Lower lobe of right lung (tissue), 2 donors: ENCODE measurements at places on chromosomes 11 and 22. TPM values are rescaled to one million over a fixed set of nuclear protein-coding genes. Genes with fewer than 3 reads are reported as not detected.

ALDH3B1 gene
- 104 TPM for total RNA-seq

TMEM86A gene
- total RNA-seq: 11.7 TPM

CABP7 gene
- not detected for total RNA-seq

RPUSD4 gene
- total RNA-seq: 25.8 TPM

MS4A4E gene
- 2.7 TPM for total RNA-seq

TMEM45B gene
- 13.8 TPM for total RNA-seq

GUCY1A2 gene
- total RNA-seq: 23.5 TPM

MMP1 gene
- total RNA-seq: 0.97 TPM

FAM227A gene
- total RNA-seq: 3.4 TPM
